SHP77 (cell line): ENCODE measurements at places on chromosomes 5 and 9.
A peak's percentile ranks its signal among the peaks of the same experiment; 100 is the strongest.

- no peak for DNase-seq
These were observed 131.6 kb upstream of the TRPM3 start for GRCh38 chr9:71253011-71253410.

- DNase-seq, result no peak
These were observed 52.1 kb downstream of the GDNF start for GRCh38 chr5:37787742-37788141.

DNA sequence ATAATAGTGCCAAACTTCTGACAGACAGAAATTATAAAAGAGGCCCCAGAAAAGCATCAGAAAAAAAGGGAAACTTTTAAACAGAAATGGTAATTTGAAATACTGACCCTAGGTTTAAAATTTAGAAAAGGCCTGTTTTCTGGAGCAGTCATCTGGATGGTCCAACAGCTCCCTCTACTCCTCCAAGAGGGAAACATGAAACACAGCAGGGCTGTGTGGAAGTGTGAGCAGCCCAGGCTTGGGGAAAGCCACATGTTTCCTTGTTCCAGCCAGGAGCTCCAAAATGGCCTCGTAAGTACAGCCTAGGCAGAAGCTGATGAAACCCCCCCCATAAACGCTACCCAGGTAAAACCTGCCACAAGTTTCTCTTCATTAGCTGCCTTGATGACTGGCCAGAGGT lies 499.3 kb upstream of the ADAMTS16 start:
- peak; percentile 72 for DNase-seq

DNA sequence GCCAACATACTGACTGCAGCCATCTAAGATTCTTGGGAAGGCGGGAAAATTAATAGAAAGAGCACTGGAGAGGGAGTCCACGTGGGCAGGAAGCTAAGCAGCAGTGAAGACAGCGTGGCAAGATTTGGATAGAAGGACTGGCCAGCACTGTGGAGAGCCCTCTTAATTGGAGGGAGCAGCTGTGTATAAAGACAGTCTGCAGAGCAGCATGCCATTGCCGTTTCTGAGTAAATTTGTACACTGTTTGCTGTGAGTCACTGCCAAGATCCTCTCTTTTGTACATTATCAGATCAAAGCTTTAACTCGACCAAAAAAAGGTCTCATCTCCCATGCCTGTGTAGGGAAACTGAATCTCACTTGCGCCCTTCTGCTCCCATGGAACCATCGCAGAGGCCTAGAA lies 45.3 kb downstream of the INSYN2B start:
- DNase-seq, result no peak

- DNase-seq, result no peak
These were observed 37.6 kb downstream of the PTGER4 start for GRCh38 chr5:40717281-40717680.

DNA sequence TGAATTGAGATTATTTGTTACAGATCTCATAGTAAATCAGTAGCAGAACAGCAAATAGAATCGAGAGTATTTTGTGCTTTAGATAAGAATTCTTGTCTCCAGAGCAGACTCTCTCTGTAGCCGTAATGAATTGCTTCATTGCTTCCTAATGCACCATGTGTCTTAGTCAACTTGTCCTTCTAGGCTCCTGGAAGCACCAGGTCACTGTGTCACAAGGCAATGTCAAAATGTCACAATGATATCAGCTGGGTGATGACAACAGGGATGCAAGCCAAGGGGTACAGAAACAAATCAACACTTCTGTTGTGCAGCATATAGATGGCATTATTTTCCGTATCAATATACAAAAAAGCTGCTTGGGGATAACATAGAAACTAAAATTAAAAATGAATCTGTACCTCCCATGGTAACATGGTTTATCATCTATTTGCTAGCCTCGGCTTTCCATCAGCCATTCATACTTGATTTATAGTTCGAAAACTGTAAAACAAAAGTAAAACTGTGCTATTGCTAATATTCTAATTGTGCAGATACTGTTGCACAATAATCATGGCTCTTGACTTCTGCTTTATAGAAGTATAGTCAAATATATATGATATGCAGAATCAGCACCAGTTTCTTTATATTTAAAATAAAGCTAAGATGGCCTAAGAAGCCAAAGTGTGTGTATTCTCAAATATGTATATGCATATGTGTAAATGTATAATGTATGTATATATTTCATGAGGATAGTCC lies 435.9 kb upstream of the TLE4 start:
- DNase-seq, result no peak

DNA sequence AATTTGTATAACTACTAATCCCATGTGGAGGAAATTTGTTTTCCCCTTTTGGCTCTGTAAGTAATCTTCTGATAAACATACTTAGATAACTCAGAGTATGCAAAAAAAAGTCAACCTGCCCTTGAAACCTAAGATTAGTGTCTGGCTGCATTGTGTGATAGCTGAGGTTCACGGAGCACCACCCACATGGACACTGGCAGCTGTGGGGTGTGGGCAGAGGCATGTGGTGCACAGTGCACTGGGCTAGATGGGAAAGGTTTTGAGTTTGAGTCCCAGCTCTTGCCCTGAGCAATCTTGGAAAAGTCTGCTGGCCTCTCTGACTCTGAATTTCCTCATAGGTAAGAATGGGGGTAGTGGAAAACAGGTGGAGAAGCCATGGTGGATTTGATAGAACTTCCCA lies 75.1 kb downstream of the PLCXD3 start:
- DNase-seq, result no peak

DNA sequence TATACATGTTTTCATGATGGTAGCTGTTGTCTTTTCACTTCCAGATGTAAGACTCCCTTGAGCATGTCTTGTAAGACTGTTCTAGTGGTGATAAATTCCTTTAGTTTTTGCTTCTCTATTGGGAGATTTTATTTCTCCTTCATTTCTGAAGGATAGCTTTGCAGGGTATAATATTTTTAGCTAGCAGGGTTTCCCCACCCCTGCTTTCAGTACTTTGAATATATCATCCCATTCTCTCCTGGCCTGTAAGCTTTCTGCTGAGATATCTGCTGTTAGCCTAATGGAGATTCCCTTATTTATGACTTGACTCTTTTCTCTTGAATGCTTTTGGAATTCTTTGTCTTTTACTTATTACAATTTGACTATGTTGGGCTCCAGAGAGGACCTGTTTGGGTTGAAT lies 211.0 kb downstream of the GDNF start:
- DNase-seq, result no peak

GRCh38 chr5:60794691-60795090 lies 49.4 kb downstream of the ELOVL7 start:
- no peak for DNase-seq

GRCh38 chr5:95565280-95565920 lies 10.5 kb downstream of the ARSK start:
- no peak for DNase-seq

GRCh38 chr9:82789155-82789824 lies 273.7 kb downstream of the RASEF start:
- no peak for DNase-seq

DNA sequence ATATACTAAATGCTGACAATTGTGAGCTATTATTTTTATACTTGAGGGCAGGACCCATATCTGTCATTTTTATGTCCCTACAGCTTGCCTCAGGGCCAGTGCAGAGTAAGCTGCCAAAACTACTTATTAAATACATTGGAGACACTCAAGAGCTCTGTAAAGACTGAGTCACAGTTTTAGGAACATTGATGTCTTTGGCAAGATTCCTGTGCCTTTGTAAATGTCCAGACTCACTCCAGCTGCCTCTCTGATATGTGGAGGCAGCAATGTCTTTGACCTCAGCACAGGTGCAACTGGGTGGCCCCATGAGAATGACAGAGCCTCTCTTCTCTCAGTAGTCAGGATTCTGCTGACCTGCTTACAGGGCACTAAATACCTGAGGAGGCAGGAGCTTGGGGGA lies 363.2 kb downstream of the OSTF1 start:
- DNase-seq, result no peak

- no peak for DNase-seq
These were observed 434.5 kb upstream of the TRPC7 start for GRCh38 chr5:136799806-136800372.

GRCh38 chr9:20065046-20065445 lies 276.2 kb upstream of the SLC24A2 start:
- no peak for DNase-seq

DNA sequence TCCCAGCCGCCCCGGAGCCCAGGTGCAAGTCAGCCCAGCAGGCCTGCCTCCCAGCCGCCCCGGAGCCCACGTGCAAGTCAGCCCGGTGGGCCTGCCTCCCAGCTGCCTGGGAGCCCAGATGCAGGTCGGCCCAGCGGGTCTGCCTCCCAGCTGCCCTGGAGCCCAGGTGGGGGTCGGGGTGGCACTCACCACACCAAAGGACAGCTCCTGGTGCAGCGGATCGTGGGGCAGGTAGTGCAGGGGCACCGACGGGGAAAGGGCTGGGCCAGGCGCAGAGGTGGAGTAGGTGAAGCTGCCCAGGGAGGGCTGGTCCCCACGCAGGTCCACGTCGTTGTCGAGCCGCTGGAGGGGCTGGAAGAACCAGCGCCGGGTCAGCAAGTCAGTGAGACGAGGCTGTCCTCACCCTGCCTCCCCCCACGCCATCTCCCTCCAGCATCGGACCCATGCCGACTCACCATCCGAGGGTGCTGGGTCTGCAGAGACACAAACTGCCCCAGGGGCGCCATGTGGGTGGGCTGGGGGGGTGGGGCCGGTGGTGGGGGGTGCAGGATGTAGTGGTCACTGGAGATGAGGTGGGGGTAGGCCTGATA lies 6.7 kb downstream of the RNF44 start:
- no peak for DNase-seq

GRCh38 chr9:128825923-128826700 lies 3.5 kb downstream of the SPOUT1 start:
- peak; percentile 3 for DNase-seq

DNA sequence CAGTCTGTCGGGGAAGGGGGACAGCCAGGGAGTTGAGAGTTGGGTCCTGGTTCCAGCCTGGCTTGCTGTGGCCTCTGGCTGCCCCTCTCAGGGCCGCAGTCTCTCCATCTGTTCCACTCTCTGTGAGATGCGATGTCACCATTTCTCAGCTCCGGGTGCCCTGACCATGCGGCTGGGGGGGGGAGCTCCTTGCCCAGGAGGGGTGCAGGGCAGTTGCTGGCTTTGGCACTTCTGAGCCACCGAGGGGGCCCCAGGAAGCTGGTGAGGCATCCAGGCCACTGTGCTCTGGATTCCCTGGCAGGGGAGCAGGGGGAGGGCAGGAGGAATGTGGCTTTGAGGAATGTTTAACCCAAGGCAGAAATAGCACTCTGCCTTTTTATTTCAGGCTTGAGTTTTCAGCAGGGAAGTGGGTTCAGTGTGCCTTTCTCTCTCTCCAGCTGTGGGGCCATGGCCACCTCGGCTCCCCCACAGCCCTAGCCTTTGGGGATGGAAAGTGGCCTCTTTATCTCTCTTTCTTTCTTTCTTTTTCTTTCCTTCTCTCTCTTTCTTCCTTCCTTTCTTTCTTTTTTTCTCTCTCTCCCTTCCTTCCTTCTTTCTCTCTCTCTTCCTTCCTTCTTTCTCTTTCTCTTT lies 11.0 kb downstream of the NCS1 start:
- no peak for DNase-seq

DNA sequence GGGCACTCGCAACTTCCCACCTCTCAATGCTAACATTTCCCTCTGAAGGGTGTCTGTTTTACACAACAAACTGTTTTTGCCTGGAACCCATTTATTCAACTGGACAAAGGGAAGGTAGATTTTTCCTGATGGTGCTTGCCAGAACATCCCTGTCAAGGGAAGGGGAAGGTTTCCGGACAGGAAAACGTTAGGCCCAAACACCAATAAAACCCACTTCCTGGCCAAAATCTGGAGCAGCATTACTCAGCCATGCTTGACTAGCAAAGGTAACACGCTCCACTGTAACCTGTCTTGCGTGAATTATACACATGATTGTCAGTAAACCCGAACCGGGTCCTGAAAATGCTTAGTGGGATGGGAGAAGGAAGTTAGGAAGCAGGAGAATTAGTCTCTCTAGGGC lies 90.2 kb downstream of the SAXO1 start:
- no peak for DNase-seq

GRCh38 chr5:122101636-122102285 lies 23.7 kb upstream of the LOX start:
- DNase-seq, result peak; percentile 53

DNA sequence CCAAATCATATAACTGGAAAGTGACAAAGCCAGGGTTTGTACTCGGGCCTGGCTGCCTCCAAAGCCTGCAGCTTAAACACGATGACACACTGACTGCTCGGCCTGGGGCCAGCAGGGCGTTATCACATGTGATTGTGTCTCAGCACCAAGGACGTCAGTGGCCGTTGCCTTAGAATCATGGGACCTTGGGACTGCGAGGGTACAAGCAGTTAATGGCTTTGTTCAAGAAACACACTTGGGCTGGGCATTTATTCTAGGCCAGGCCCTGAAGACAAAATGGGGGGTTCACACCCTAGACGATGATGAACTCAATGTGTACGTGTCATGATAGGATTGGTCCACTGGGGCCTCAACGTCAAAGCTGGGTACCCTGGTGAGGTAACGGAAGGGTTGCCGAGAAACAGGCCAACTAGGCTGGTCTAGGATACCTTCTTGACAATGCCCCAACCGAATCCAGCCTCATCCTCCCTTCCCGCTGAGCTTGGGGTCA lies 13.0 kb downstream of the SH3PXD2B start:
- DNase-seq, result no peak

- DNase-seq, result no peak
These were observed 29.6 kb upstream of the TAF1L start for GRCh38 chr9:32665101-32665500.

GRCh38 chr9:75454043-75454442 lies 365.7 kb downstream of the OSTF1 start:
- no peak for DNase-seq

DNA sequence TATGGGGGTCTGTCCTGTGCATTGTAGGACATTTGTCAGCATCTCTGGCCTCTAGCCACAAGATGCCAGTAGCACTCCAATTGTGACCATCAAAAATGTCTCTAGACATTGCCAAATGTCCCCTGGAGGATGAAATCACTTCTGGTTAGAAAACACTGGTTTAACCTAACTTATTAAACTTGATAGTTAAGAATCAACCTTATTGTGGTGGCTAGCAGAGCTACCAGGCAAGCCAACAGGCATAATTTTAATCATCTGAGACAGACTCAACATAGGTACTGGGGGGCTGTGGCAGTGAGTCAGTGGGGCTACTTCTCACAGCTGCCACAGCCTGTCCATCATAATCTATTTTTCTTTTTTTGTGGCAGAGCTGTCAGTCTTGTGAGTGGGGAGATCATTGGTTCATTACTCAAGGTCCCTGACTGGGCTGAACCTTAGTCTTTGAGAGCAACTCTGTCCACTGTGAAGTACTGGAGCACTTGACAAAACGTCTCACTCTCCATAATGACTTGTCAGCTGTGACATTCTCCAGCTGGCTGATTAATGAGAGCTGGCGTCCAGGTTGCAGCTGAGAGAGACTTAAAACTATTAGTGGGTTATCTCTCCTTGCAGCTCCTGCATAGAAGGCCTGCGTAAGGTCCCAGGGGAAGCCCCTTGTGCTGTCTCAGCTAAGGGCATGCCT lies 107.9 kb downstream of the DCP2 start:
- DNase-seq, result no peak

DNA sequence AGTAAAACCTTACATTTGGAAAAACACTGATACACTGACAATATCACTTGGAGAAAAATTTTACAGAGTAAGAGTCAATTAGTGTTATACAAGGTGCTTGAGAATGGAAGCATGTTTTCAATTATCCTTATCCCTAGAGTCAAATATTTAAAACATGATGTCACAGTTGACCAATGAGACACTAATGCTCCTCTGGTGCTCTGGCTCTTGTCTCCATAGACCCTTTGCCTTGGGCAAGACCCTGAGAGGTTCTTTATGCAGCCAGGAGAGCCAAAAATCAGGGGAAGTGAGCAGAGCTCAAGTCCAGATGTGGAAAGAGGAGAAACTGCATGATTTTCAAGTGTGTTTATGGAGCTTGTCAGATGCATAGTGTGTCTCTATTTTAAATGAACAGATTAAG lies 153.9 kb downstream of the MARCHF11 start:
- no peak for DNase-seq
